Activated T-helper 1 cell treated with anti-CD3 and anti-CD28 coated beads, Interleukin-2, amount 50 U/mL, for 16 hours (primary cell): ENCODE measurements at places on chromosomes 13 and 19.

GRCh38 chr13:84025824-84026223 is 143.6 kb upstream of the SLITRK1 start:
- DNase-seq: no peak

- no peak for DNase-seq
Measured at GRCh38 chr19:17021793-17022590, 4.6 kb downstream of the CPAMD8 start.

- DNase-seq: no peak
Measured at GRCh38 chr19:16085115-16085514, 8.8 kb downstream of the TPM4 start.

GRCh38 chr19:2014131-2014571 is 1.4 kb downstream of the BTBD2 start:
- no peak for DNase-seq

DNA sequence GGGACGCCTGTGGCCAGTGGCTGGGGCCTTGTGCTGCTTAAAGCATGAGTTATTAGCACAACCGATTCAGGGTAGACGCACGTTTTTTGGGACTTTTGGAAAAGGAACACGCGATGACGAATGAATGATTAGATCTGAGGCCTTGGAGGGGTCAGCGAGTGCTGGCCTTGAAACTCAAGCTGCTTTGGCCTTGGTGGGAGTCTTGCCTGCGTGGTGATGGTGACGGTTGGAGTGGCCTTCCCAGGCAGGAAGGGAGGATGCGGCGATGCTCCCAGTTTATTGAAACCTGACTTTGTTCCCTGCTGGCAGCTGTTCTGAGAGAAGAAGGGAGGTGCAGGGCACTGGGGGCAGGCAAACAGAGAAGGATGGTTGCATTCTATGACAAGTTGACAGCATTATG is 63.1 kb upstream of the RNF113B start:
- no peak for DNase-seq

DNA sequence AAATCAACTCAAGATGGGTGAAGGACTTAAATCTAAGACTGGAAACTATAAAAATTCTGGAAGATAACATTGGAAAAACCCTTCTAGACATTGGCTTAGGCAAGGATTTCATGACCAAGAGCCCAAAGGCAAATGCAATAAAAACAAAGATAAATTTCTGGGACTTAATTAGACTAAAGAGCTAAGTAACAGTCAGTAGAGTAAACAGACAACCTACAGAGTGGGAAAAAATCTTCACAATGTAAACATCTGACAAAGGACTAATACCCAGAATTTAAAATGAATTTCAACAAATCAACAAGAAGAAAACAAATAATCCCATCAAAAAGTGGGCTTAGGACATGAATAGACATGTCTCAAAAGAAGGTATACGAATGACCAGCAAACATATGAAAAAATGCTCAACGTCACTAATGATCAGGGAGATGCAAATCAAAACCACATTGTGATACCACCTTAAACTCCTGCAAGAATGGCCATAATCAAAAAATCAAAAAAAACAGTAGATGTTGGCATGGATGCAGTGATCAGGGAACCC is 6.3 kb upstream of the RFX1 start:
- no peak for DNase-seq

DNA sequence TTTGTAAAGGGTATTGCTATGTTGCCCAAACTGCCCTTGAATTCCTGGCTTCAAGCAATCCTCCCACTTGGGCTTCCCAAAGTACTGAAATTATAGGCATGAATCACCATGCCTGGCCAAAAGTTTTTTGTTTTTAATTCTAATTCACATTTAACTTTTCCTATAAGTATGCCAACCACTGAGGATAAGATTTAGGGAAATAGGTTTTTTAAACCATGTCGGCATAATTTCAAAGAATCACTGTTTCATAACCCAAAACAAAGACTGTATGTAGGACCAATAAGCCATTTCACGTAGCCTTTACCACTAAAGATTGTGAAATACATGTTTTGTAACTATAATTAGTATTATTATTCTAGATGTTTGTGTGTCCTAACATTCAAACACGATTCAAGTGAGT is 8.2 kb downstream of the ZDHHC20 start:
- DNase-seq: no peak

GRCh38 chr19:35030257-35031071 is at the start of gene SCN1B:
Gene SCN1B, plus strand, starts transcription at chr19:35030470. Its CDS starts 351 bp downstream, at chr19:35030821.
- peak; percentile 54 for DNase-seq

GRCh38 chr13:60355056-60355455 is 42.0 kb upstream of the TDRD3 start:
- no peak for DNase-seq

DNA sequence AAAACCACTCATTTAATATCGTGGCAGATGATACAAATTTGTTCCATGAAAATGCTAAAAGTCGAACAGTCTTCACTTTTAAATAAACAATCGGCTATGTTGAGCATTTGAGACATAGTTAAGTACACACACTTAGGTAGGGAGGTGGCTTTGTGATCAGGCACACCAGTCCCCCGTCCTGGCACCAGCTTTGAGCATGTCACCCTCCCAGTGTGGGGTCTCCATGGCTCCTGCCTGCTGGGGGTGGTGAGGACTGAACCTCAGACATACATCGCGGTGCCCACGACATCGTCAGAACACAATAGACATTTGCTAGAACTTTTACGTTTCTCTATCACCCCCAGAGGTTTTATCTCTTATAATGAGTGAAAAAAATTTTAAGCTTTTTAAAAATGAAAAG is 62.0 kb downstream of the RFX2 start:
- DNase-seq: no peak

DNA sequence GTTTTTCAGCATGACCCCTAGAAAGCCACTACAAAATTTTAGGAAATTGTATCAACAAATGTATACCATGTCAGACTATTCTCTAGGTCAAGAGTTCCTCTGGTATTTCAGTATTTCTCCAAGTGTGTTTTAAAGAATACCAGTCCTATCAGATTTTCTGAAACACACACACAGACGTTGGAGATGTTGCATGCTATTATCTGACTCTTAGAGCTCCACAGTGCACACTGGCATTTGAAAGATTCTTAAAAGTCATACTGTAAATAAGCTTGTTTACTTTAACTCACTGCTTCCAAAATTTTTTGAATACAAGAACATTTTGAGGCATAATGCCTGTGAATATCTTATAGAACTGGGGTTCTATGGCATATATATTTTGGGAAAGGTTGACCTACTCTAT is 33.8 kb upstream of the VWA8 start:
- no peak for DNase-seq

GRCh38 chr19:15438124-15438496 is 11.6 kb downstream of the WIZ start:
- DNase-seq: no peak

GRCh38 chr13:51213173-51213728 is 8.9 kb upstream of the FAM124A start:
- DNase-seq: no peak

DNA sequence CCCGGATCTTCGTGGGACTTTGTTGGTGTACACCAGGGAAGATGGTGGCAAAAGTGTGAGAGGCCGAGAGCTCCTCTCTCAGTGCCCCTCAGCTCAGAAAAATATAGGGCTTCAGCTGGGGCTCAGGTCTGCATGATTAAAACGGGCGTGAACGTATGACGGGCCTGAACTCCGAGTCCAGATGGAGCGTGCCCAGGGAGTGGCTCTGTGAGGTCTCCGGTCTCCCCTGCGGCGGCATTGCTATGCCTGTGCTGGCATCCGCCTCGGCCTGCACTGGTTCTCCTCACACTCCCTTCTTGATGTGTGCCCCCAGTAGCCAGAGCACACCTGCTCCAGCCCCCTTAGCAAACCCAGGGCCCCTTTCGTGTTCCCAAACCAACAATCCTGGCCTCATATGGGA is 82.0 kb downstream of the TEX29 start:
- DNase-seq: no peak

DNA sequence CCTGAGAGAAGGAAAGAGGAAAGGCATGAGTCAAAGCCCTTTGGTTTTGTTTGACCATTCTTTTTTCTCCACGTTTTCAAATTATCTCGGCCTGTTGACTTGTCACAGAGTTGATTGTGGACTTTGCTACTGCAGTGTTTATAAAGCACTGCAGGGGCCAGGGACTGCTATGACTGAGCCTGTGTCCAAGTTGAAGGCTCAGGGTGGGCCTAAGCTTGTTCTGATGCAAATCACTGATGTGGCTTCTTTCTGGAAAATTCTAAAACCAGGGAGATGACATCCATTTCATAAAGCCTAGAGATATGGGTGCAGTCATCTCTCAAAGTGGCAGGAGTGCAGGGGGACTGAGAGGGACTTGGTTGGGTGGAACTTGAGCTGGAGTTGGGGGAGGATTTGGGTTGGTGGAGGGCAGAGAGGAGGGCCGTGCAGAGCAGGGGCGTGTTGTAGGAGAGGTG is 1.2 kb upstream of the CXCL17 start:
- DNase-seq: no peak

GRCh38 chr19:45569619-45570421 is 14.8 kb downstream of the OPA3 start:
- DNase-seq: peak; percentile 23

DNA sequence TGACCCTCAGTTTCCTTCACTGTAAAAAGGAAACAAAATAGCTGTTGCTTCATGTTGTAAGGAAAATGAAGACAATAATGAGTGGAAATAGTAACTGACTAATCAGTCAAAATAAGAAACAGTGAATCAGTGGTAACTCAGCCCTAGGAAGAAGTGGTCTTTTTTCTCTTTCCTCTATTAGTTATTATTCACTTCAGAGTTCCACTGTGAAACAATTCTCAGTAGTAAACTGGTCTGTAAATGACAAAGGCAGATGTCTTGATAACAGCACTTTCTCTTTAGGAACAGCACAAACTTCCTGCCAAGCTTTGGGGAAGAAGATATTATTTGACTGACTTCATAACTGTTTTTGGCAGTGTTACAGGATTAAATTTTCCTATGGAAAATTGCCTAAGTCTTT is 600.5 kb upstream of the KLHL1 start:
- no peak for DNase-seq

DNA sequence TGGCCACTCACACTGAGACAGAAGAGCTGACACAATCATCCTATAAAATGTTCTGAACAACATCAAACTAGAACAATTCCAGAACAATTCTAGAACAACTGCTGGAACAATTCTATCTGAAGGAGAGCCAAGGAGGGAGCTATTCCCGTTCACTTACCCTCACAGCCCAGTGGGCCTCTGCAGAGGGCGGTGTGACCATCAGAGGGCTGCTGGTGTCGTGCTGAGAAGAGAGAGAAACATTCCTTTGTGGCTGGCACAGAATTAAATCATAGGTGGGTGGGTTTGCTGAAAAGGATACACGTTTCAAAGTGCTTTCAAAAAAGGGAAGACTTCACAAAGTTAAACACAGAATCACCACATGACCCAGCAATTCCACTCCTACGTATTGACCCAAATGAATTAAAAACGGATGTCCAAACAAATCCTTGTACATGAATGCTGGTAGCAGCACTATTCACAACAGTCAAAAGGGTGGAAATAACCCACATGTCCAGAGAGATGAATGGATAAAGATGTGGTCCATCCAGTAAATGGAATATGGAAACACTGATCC is 34.9 kb downstream of the EPS15L1 start:
- DNase-seq: no peak
